C1 segment of cervical spinal cord (tissue), 14 donors: ENCODE measurements at places on chromosomes 5 and 9.

GRCh38 chr9:127899128-127899943, at the start of gene ST6GALNAC6:
Gene ST6GALNAC6 (minus strand): TSS chr9:127899603. CDS start chr9:127897981, 1,622 bp downstream.
- no peak for DNase-seq

DNA sequence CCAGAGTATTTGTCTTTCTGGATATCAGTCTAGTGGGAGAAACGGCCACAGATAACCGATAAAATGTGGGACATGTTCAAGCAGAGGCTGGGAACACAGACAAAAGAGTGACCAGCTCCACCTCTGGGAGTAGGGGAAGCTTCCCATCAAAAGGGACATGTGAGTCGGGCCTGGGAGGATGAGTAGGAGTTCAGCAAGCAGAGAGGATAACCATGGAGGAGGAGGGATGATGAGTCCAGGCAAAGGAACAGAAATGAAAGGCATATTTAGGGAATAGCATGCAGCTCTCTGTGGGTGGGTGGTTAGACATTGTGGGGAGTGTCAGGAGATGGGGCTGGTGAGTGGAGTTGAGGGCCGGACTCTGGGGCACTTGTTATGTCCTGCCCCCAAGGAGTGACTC, 61.5 kb downstream of the ERGIC1 start:
- no peak for DNase-seq

- peak; percentile 62 for DNase-seq
These were observed 101.1 kb downstream of the RGS3 start for GRCh38 chr9:113564498-113565237.

DNA sequence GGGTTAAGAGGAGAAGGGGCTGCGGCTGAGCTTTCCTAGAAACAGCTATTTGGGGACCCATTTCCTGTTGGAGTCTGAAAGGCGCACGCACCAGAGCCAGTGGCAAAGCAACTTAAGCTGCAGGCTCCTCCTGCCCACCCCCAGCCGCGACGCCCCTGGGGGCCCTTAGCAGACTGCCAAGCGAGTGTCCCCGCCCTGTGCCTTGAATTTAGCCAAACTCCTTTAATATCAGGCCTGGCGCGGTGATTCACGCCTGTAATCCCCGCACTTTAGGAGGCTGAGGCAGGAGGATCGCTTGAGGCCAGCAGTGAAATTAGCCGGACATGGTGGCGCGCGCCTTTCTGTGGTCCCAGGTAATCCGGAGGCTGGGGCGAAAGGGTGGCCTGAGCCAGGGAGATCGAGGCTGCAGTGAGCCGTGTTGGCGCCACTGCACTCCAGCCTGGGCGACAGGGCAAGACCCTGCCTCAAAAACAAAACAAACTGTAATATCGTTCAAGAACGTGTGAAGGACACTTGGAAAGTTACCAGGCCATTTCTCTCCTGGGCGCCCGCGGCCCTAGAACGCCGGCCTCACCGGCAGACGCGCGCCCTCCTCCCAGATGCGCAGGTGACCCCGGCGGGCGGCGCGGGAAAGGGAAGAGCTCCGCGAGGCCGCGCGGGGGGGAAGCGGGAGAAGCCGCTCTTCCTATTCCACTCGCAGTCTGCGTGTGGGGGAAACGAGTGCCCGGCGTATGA, 1.0 kb upstream of the F2R start:
- no peak for DNase-seq

DNA sequence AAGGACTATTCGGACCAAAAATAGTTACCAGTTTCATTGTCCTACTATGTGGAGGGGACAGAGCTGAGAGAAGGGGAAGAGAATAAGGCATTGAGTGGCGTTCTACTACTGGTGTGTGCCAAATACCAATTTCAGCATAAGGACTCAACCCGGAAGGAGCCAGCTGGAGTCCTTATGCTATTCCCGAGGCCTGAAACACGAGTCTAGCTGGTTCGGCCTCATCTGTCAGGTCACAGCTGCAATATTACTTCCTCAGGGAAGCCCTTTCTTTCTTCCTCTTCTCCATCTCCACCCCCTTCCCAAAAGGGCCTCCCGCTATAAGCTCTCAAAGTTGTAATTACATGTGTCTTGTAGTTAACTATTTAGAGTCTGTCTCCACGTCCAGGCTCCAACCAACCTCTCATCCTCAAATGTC, 20.5 kb upstream of the FER start:
- DNase-seq, result no peak

DNA sequence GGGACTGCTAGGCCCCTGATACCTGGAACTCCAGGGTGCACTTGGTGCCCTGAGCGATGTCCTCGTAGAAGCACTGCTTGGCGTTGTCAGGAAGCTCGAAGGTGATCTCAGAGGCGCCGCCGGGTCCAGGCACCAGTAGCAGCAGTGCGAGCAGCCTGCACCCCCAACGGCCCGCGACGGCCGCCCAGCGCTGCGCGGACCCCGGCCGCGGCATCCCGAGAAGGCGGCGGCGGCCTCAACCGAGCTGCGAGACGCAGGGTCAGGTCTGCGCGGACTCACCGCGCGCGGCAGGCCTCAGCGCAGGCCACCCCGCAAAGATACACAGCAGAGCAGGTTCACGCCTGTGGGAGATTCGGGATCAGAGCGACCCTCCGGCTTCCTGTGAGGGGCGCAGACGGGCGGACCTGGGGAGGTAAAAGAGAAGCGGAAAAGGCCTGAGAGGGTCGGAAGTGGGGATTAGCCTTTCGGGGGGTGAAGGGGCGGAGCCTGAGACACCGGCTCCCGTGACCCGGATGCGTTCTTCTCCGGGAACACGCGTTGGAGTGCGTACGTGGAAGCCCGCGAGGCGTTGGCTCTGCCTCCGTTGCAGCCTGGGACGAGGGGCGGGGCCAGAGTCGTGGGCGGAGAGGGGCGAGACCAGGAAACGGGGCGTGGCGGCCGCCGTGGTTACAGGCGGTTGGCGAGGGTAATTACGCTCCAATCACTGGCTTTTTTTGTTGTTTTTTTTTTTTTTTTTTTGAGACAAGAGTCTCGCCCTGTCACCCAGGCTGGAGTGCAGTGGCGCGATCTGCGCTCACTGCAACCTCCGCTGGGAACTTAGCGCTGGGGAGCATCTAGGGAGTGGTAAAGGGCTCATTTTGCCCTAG, at the start of gene TMED7:
TMED7 (minus strand) TSS at position 458 of the 866 bp plus-strand sequence; CDS start at position 214, 244 bp downstream.
- peak; percentile 96 for DNase-seq

- DNase-seq, result no peak
These were observed 1.5 kb downstream of the SPAAR start for GRCh38 chr9:35910613-35911359.

GRCh38 chr9:16450578-16450977, 419.9 kb downstream of the BNC2 start:
- no peak for DNase-seq

DNA sequence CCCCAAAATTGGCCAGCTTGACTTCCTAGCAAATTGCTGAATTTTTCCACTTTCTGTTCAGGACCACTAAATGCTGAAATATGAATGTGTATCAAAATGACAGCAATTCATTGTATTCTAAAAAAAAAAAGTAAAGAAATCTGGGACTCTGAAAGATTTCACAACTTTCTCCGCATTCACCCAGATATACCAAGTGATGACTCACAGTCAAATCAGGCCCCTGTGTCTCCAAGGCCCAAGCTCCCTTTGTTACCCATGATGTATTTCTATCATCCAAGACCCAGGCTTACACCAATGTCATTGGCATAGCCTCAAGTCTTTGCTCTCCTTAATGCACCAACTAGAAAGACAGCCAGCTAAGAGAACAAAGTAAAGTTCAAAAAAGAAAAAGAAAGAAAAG, 493.9 kb downstream of the NTRK2 start:
- DNase-seq, result no peak

DNA sequence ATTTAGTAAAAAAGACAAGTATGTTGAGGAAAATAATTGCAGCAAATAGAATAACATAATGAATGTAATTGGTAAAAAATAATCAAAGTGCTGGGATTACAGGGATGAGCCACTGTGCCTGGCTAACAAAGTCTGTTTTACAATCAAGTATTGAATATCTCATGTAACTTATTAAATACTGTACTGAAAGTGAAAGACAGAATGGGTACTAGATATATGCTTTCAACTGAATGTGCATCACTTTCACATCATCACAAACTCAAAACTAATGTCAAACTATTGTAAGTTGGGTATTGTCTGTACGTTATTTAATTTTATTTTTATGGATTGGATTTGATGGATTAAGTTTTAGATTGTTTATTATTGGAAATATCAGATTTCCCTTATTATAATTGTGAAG, 58.9 kb downstream of the LURAP1L start:
- no peak for DNase-seq

DNA sequence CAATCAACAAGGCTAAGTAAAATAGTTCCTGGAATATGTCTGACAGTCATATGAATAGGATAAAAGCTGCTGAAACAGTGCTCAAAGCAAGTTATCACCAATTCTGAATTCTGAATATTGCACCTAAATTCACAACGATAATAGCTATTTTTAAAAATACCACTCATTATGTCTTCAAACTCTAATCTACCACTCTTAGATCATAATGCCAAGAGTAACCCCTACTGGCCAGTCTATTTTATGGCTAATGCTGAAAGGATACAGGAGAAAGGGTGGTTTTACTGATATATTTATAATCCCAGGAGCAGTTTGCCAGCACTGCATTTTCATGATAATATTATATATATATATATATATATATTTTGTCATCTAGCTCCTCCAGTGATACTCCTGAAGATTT, 232.8 kb downstream of the PDE4D start:
- no peak for DNase-seq

DNA sequence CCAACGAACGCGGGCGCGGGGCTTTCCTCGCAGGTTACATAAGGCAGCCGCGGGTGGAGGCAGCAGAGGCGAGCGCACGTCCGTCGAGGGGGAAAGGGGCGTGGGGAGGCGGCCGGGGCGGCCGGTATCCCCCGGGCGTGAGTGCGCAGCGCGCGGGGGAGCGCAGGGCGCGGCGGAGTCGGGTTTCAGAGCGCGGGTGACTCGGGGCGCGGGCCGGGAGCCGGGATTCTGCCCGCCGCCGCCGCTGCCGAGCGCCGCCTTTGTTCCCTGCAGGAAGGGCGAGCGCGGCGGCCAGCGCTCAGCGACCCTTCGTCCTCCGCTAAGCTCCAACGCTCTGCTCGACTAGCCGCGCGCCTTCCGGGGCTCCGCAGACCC, at the start of gene COL15A1:
COL15A1 (plus strand) TSS at position 226 of the 375 bp plus-strand sequence. CDS start 155 bp downstream, outside the sequence.
- DNase-seq, result no peak
